T-helper 2 cell treated with Interferon-gamma antibody and Interleukin-4, amounts not matched to agents 5 μg/mL and 100 μg/mL, for 36 hours (primary cell): ENCODE measurements at places on chromosomes 5 and 9.
A peak's percentile ranks its signal among the peaks of the same experiment; 100 is the strongest.

DNA sequence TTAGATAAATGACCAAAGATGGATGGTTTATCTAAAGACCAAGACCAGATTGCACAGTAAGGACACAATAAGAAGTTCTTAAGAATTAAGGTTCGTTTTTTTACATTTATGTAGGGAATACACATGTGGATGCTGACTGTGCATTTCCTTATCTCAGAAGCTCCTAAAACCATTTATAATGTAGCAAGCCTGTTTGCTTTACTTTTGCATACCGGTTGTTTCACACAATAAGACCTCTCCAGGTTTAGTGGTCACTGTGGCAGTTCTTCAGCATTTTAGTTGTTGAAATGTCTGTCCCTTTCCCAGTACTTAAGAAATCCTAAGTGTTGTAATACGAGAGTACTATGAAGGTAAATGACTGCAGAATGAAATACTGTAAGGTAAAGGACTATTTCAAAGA is 43.6 kb downstream of the BASP1 start:
- no peaks in the 10 kb centered on the region for H3K36me3 ChIP-seq
- no peak overlapping the region for H3K4me3 ChIP-seq
- no peaks in the 10 kb centered on the region for H3K4me1 ChIP-seq

DNA sequence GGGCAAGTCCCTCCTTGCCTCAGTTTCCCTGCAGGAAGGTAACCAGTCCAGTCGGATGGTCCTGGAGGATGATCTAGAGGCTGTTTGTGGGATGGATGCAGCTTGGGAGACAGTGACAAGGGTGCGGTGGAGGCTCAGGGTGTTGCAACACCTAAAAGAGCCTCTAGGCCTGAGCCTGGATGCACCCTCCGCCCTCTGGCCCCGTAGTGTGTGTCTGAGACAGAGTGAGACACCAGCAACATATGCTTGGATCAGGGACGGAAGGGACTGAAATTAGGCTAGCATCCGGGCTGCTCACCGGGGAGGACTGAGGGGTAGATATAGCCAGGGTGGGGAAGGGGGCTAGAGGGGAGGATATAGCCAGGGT is 1.1 kb downstream of the CRAT start:
- peaks cover 24% of the 10 kb centered on the region for H3K4me1 ChIP-seq
- no peaks in the 10 kb centered on the region for H3K36me3 ChIP-seq
- H3K27ac ChIP-seq = peak overlapping the region; percentile 56

DNA sequence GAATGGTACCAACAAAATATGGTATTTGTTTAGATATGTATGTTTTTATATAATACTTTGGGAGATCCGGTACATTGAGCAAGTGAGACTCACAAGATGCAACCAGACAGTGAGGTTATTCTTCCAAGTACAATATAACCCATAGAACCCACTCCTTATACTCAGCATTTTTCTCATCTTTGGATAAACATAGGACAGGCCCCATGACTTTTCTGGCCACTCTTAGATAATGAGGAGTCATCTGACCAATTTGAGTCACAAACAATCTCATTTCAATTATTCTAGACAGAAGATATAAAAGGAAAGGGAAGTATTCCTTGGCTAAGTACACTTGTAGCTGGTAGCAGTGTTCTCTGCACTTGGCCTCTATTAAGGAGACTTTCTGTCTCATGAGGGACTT is 150.2 kb downstream of the SGCD start:
- no peak for DNase-seq

DNA sequence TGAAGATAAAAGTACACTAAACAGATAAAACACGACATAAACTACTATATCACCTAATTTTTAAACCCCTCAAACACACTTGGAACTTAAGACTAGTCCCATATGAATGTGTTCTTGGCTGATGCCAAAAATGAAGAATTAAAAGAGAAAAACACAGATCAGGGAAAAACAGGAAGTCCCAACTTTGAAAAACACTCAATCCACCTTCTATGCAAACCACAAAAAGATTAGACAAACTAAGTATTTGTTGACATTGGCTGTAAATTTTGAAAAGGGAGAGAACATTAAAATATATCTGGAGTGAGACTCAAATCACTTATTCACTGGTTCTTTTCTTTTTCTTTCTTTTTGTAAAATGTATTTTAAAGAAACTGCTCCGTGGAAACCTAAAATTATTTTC is 81.4 kb downstream of the ANKH start:
- no peak for DNase-seq
- peaks cover 29% of the 10 kb centered on the region for H3K4me1 ChIP-seq
- peak overlapping the region; percentile 11 for H3K27ac ChIP-seq
- peaks cover 23% of the 10 kb centered on the region for H3K36me3 ChIP-seq
- H3K27me3 ChIP-seq = no peaks in the 10 kb centered on the region

GRCh38 chr5:171938358-171938757 is 68.1 kb downstream of the FBXW11 start:
- no peaks in the 10 kb centered on the region for H3K27me3 ChIP-seq
- peaks cover 8% of the 10 kb centered on the region for H3K4me1 ChIP-seq
- no peak for DNase-seq
- no peak overlapping the region for H3K4me3 ChIP-seq
- H3K27ac ChIP-seq = no peak overlapping the region

DNA sequence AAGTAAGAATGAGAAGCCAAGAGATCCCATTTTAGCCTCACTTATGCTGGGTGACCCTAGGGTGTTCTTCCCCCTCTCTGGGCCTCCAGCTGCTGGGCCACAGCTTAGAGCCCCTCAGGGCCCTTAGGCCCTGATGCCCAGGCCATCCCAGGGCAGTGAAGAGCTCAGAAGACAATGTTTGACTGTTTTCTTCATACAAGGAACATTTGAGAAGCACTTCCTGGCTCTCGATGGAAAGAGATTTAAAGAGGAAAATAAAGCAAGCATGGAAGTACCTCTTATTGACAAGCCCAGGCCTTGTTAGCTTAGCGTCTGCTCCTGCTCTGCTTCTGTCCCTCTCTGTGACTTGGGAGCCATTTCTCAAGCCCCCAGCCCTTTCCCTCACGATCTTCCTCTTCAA is 165.9 kb upstream of the SMIM23 start:
- H3K27me3 ChIP-seq = no peaks in the 10 kb centered on the region
- H3K27ac ChIP-seq = no peak overlapping the region
- H3K4me3 ChIP-seq = no peak overlapping the region
- H3K36me3 ChIP-seq = no peaks in the 10 kb centered on the region

GRCh38 chr5:172644266-172644665 is 3.2 kb downstream of the NEURL1B start:
- H3K27me3 ChIP-seq = peaks cover 51% of the 10 kb centered on the region
- no peaks in the 10 kb centered on the region for H3K36me3 ChIP-seq
- no peak overlapping the region for H3K4me3 ChIP-seq
- DNase-seq = no peak

- H3K27me3 ChIP-seq = peaks cover 34% of the 10 kb centered on the region
- H3K4me1 ChIP-seq = no peaks in the 10 kb centered on the region
- DNase-seq = no peak
- H3K36me3 ChIP-seq = no peaks in the 10 kb centered on the region
- no peak overlapping the region for H3K27ac ChIP-seq
Measured at GRCh38 chr9:109474170-109474569, 23.9 kb downstream of the PTPN3 start.

DNA sequence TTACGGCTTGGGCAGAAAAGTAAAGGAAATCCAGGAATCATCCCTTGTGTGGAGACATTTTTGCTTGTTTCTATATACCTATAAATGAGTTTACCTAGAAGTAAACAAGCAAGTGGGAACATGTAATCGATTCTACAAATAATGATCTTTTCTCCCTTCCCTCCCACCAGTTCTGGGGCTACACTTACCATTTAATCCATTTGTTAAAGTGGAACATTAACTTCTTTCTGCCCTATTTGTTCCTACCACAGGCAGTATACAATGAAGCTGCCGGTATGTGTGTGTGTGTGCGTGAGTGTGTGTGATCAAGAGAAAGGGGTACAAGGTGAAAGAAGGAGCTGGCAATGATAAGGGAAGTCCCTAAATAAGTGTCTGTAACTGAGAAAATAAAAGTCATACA is 26.4 kb upstream of the ELL2 start:
- H3K4me1 ChIP-seq = no peaks in the 10 kb centered on the region
- DNase-seq = no peak
- H3K27ac ChIP-seq = no peak overlapping the region
- H3K27me3 ChIP-seq = no peaks in the 10 kb centered on the region
- no peak overlapping the region for H3K4me3 ChIP-seq

- no peak overlapping the region for H3K4me3 ChIP-seq
- DNase-seq = no peak
- no peaks in the 10 kb centered on the region for H3K36me3 ChIP-seq
- H3K4me1 ChIP-seq = peaks cover 31% of the 10 kb centered on the region
Measured at GRCh38 chr9:37963936-37964739, 60.2 kb upstream of the SLC25A51 start.

GRCh38 chr5:5826911-5827310 is 404.4 kb downstream of the ICE1 start:
- no peaks in the 10 kb centered on the region for H3K36me3 ChIP-seq
- H3K27me3 ChIP-seq = peaks cover 3% of the 10 kb centered on the region
- no peak for DNase-seq

DNA sequence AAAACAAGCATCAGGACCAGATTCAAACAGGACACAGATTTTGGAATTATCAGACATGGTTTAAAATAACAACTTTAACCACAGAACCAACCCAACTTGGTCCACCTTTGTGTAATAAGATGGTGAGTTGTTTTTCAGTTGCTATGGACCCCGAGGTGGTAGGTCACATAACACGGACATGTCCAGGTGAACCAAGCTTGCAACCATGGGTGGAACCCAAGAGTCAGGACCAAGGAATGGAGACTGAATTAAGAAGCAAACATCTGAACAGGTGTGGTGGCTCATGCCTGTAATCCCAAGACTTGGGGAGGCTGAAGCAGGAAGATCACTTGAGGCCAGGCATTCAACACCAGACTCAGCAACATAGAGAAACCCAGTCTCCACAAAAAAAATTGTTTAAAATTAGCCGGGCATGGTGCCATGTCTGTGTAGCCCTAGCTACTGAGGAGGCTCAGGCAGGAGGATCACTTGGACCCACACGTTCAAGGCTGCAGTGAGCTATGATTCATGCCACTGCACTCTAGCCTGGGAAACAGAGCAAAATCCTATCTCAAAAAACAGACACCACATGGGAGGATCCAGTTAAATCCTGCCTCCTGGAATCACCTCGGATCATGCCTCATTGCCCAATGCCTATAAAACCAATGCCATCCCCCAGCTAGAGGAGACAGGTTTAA is 10.6 kb downstream of the PTBP3 start:
- no peaks in the 10 kb centered on the region for H3K27me3 ChIP-seq
- H3K27ac ChIP-seq = no peak overlapping the region
- H3K36me3 ChIP-seq = peaks cover 68% of the 10 kb centered on the region
- H3K4me1 ChIP-seq = peaks cover 38% of the 10 kb centered on the region
- H3K4me3 ChIP-seq = no peak overlapping the region

DNA sequence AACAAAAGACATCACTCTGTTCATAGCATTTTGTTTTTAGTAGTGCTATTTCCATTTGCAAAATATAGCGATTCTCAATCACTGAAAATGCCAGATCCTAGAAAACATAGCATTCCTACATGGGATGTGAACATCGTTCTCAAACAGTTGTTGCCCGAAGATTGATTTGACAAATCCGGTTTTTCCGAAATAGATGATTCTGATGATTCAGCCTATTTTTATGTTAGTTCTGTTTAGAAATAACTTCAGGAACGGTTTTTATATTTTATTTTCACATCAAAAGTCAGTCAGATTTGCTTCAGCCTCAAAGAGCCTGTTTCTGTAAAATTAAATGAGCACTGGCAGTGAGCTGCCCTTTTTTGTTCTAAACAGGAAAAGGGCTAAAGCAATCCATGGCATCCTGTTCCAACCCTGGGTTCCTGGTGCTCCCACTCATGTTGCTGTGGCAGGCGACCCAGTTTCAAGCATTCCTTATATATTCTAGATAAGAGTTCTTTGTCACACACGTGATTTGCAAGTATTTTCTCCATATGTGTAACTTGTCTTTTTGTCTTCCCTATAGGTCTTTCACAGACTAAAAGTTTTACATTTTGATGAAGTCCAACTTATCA is 14.2 kb upstream of the PSIP1 start:
- H3K27ac ChIP-seq = no peak overlapping the region
- DNase-seq = no peak
- H3K4me1 ChIP-seq = peaks cover 2% of the 10 kb centered on the region
- no peak overlapping the region for H3K4me3 ChIP-seq
- H3K36me3 ChIP-seq = no peaks in the 10 kb centered on the region

- no peak overlapping the region for H3K27ac ChIP-seq
- no peaks in the 10 kb centered on the region for H3K36me3 ChIP-seq
- H3K4me1 ChIP-seq = no peaks in the 10 kb centered on the region
- H3K4me3 ChIP-seq = no peak overlapping the region
Measured at GRCh38 chr5:107184066-107184465, 486.7 kb downstream of the EFNA5 start.

- no peak overlapping the region for H3K4me3 ChIP-seq
- H3K27ac ChIP-seq = no peak overlapping the region
- no peak for DNase-seq
- no peaks in the 10 kb centered on the region for H3K36me3 ChIP-seq
Measured at GRCh38 chr9:113143432-113144227, 7.2 kb upstream of the SLC31A2 start.

DNA sequence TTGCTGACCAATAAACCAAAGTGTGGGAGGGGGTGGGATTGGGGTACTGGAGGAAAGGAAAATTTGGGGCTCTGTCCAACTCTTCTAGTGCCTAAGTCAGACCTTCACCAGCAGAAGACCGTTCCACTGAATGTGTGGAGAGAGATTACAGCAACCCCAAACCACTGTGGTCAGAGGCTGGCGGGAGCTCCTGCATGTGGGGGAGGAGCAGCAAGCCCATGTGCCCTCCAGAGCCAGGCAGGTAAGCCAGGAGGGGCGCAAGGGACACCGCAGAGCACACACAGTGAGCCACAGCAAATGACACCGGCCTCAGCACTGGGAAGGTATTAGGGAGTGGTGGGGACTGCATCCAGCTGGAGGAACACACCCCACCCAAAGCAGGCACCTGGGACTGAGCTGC is 62.9 kb downstream of the SMIM23 start:
- DNase-seq = no peak
- no peaks in the 10 kb centered on the region for H3K27me3 ChIP-seq
- no peaks in the 10 kb centered on the region for H3K4me1 ChIP-seq
- no peak overlapping the region for H3K4me3 ChIP-seq
- H3K36me3 ChIP-seq = no peaks in the 10 kb centered on the region

DNA sequence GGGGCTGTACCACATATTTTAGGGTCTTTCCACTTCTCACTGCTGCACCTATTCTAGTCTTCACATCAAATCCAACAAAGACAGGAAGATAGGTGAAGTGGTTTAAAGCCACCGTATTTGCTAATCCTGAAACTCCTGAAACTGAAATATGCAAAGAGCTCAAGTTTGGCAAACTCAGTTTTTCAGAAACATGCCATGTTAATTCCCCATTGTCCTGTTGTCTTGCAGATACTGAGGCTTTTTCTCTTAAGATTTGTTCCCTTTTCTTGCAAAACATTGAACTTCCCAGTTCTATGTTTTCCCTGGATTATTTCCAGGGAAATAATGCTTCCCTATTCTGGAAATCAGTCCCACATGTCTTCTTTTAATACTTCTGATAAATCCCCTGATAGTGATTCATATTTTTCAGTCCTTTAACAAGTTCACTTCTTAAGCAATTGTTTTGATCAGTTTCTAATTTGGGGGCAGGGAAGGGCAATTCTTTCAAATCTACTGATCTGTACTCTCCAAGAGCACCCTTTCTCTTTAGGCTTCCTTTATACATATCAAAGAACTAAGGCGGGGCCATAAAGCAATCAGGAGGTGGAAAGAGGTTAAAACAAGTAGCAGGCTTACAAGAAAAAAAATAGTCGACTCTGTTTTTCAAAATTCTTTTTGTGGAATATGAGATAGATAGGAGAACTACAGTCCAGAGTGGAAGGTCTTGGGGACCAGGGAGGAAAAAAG is 648.5 kb downstream of the BNC2 start:
- no peaks in the 10 kb centered on the region for H3K27me3 ChIP-seq
- no peak for DNase-seq
- H3K4me1 ChIP-seq = no peaks in the 10 kb centered on the region
- no peaks in the 10 kb centered on the region for H3K36me3 ChIP-seq
- no peak overlapping the region for H3K4me3 ChIP-seq

GRCh38 chr5:147918899-147919298 is 12.6 kb upstream of the C5orf46 start:
- H3K27ac ChIP-seq = no peak overlapping the region
- no peaks in the 10 kb centered on the region for H3K36me3 ChIP-seq
- H3K4me1 ChIP-seq = no peaks in the 10 kb centered on the region
